ENCODE measurements at places on chromosomes 12 and 14.

DNA sequence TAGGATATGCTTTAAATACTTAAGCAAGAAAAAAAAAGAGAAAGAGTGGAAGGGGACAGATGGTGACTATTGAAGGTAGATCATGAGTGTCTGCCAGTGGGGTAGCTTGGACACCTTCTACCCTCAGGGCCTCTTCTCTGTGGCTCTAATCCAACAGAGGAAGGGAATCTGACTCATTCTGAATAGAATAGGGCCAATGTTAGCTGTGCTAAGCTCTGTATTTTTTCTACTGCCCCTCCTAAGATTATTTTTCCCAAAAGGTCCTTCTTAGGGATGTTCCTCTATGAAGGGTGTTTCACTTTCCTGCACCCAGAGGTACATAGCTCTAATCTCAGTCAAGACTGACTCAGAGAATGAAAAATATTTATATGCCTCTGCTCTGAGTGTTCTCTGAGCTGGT, 25.6 kb downstream of the UNC79 start:
- no peak for DNase-seq

- no peak for DNase-seq
These were observed 16.7 kb downstream of the EPS8 start for GRCh38 chr12:15772405-15773018.

DNA sequence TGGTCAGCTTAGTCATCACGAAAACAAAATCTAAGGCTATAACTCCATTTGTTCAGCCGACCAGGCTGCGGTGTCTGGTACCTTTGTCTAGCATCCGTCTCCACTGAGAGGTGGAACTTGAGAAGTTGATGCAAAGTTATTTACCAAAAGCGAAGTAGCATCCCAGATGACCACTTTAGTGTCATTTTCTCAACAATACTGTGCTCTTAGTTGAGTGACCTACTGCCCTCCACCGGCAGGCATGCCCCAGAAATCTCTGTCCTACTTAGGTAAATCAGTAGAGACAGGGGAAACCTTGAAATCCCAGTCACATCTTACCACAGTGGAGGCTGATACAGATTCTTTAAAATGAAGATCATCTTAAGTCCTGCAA, 1.3 kb upstream of the ST8SIA1 start:
- DNase-seq: no peak

GRCh38 chr14:81122326-81122725, 98.4 kb downstream of the GTF2A1 start:
- DNase-seq: no peak

DNA sequence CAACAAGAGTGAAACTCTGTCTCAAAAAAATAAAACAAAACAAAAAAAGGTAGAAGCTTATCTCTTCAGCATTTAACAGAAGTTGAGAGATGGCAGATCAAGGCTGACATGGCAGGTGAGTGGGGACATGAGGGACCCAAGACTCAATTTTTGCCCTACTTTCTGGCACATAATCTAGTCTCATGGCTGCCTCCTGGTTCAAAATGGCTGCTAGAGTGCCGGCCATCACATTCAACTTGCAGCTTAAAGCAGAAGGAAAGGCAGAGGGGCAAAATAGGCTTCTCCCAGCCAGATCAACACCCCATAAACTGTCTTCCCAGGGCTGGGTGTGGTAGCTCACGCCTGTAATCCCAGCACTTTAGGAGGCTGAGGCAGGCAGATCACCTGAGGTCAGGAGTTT, 784.9 kb downstream of the MED13L start:
- no peak for DNase-seq

GRCh38 chr14:77098529-77099353, 683 bp downstream of the CIPC start:
- no peak for DNase-seq

DNA sequence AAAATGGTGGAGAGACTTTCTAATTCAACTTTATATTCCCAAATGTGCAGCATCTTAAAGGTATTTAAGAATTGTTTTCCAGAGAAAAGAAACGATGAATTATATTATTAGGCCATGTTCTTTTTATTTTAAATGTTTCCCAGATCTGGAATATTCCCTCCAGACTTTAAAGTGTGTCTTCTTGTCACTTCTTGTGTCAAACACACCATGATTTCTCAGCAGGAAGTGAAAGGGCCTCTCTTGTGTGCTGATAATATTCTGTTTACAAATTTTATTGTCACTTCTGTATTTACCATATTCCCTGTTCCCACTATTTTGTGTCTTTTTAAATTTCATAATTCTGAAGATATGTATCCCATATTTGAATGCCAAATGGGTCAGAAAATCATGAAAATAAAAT, 455.0 kb upstream of the FLRT2 start:
- no peak for DNase-seq

DNA sequence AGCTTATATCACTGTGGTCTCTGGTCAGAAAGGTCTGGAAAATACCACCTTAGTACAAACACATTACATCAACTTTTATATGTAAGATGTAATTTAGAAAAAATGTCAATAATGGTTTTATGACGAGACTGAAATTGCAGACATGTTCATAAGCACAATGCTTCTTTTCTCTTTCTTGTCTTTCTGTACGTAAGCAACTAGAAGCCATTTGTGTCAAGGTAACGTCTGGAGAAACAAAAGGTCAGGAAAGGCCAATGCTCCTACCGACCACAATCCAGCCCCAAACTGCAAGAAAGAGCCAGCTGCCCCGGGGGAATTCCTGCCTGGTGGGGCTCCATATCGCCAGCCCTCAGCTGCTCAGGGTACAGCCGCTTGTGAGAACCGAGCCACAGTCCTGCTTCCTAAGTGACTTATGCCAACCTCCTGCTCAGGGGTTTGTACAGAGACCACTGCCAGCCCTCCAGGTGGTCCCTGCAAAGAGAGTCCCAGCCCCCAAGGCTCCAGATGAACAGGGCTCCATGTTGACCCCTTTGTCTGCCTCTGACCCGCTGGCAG, 6.3 kb downstream of the ZNF839 start:
- DNase-seq: no peak

GRCh38 chr14:101873991-101874390, 90.4 kb upstream of the DYNC1H1 start:
- DNase-seq: no peak

DNA sequence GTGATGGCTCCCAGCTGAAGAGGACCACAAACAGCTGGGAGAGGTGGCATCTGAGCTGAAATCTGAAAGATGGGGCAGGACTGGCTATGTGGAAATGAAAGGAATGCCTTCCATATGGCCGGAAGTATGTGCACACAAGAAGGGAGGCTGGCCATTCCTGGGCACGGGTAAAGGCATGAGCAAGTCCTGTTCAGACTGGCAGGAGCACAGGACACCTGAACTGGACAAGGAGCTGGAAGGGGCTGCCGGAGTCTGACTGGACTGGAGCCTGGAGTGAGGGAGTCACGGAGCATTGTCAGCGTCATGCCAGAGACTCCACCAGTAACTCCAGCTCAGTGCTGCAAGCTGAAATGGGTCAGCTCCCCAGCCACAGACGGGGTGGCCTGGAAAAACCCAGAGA, 11.9 kb upstream of the TC2N start:
- DNase-seq: no peak

DNA sequence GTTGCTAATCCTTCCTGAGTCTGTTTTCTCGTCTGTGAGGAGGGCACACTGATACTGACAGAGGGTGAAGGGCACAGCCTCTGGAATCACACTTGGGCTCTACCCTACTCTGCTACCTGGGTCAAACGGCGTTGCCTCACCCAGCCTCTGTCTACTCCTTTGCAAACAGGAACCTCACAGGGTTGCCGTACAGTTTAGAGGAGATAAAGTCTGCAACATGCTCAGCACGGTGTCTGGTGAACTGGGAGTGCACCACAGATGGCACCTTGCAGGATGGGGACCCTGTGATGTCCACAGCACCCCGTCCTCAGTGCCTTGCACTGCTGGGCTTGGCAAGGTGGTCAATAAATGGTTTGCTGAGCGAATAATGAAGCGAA, 38.3 kb downstream of the TESC start:
- DNase-seq: no peak

DNA sequence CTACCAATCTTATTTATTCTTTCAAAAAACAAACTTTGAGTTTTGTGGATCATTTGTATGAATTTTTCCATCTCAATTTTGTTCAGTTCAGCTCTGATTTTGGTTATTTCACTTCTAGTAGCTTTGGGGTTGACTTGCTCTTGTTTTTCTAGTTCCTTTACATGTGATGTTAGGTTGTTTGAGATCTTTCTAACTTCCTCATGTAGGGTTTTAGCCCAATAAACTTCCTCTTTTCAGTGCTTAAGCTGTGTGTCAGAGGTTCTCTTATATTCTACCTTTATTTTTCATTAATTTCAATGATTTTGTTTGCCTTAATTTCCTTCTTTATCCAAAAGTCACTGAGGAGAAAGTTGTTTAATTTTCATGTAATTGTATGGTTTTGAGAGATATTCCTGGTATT, 860.4 kb upstream of the FBXO33 start:
- no peak for DNase-seq

DNA sequence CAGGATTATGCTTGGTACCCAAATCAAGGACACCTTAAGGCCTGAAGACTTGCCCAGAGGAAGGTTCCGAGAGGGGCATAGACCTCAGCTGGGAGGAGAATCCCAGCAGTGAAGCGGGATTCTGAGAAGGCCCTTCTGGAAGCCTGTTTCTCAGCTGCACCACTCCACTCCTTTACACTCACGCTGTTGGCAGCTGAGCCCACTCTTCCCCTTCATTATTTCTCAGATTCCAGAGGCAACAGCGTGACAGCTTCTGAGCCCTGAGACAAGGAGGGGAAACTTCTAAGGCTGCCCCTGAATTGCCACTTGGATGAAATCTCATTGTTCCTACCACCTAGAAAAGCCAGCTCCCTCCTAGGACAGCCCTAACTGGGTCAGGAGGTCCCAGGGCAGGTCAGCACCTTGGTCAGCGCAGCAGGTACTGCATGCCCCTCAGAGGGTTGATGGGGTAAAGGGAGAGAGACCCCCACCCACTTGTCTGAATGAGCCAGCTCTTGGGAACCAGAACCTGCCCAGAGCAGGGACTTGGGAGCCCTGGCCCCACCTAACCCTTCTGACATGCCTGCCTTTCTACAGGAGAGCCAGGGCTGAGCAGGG, 53.9 kb downstream of the ISCA2 start:
- no peak for DNase-seq

DNA sequence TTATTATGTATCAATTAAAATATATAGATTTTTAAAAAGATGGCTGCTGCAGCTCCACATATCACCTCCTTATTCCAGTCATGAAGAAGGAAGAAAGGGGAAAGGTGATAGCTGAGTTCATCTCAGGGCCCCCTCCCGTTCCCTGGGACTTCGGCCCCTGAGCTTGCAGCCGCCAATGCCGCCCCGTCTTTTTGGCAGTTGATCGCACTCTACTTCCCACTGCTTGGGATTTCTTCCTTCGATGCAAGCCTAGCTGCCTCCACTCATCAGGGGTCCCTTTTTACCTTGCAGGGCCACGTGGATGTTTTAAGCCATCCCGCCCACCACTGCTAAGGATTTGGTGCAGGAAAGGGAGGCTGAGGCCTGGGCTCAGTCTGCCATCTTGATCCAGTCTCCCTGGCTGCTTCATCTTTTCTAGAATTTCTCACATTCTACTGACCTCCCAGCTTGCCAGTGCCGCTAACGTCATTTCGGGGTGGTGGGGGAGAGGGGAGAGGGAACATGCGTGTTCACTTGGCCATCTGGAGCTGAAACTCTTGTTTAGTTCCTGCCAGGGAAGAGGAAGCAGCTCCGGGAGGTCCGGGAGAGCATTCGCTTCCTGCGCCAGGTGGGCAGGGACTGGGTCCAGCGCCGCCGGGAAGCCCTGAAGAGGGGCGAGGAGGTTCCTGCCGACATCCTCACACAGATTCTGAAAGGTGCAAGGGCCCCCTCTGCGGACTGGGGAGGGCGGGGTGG, 31.3 kb downstream of the CYP46A1 start:
- DNase-seq: no peak

- DNase-seq: no peak
These were observed 5.8 kb downstream of the PLEKHD1 start for GRCh38 chr14:69490219-69490918.
